ENCODE measurements at places on chromosomes 1 and 21.

- DNase-seq = no peak
These were observed 568.4 kb downstream of the PLA2G4A start for GRCh38 chr1:187396929-187397796.

GRCh38 chr1:23756676-23757075 is 13.4 kb downstream of the ELOA start:
- no peak for DNase-seq

GRCh38 chr1:67316918-67317317 is 9.2 kb downstream of the IL12RB2 start:
- DNase-seq = no peak

DNA sequence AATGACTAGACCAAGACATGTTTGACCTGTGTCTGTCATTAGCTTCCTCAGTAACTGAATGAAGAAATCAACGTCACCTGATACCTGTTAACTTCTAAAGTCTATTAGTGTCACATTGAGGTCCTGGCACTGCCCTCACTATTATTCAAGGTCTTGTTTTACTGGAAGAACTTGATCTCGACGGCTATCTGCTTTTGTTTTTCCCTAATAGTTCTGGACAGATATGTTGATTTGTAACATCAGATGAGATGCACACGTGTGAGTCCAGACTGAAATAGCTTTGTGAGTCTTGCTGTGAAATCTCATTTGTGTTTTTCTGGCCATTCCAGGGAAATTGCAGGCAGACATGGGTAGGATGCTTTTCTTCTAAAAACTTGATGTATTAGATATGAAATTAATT is 159.2 kb downstream of the RYR2 start:
- DNase-seq = no peak

GRCh38 chr1:195278644-195279043 is 1329.6 kb downstream of the KCNT2 start:
- no peak for DNase-seq

DNA sequence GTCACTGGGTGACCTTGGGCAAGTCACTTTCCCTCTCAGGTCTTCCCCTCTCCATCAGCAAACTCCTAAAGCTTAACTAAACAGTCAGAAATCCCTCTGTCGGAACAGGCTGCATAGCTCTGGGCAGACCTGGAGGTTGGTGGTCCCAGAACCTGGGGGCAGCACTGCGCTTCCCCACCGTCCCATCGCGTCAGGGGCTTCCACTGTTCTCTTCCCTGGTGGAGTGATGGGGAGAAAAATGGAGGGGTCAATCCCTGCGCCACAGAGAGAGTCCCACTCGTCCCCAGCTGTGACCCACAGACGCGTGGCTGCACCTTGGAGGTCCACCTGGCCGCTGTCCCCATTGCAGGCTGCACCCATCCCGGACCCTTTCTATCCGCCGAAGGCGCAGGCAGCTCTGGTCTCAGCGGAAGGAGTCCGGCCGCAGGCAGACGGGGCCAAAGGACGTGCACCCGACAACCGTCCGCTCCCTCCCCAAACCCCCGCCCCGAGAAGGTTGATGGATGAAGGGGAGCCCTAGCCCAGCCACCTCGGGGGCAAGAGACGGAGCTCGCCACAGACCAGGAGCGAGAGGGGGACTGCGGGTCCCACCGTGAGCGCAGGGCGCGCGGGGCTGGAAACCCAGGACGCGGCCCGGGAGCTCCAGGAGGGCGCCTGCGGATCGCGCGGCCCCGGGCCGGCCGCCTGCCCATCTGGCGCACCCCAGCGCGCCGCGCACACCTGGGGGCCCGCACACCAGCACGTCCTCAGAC is 588 bp upstream of the WNT3A start:
- DNase-seq = no peak

DNA sequence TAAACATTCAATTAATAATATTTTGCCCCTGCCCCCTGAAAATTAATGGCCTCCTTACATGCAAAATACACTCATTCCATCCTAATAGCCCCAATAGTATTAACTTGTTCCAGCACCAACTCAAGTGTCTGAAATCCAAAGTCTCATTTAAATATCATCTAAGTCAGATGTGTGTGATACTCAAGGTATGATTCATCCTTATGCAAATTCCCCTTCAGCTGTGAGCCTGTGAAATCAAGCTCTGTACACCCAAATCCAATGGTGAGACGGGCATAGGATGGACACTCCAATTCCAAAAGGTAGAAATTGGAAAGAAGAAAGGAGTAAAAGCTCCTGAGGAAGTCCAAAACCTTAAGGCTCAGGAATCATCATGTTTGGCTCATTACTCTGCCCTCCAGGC is 83.5 kb downstream of the HHAT start:
- no peak for DNase-seq

DNA sequence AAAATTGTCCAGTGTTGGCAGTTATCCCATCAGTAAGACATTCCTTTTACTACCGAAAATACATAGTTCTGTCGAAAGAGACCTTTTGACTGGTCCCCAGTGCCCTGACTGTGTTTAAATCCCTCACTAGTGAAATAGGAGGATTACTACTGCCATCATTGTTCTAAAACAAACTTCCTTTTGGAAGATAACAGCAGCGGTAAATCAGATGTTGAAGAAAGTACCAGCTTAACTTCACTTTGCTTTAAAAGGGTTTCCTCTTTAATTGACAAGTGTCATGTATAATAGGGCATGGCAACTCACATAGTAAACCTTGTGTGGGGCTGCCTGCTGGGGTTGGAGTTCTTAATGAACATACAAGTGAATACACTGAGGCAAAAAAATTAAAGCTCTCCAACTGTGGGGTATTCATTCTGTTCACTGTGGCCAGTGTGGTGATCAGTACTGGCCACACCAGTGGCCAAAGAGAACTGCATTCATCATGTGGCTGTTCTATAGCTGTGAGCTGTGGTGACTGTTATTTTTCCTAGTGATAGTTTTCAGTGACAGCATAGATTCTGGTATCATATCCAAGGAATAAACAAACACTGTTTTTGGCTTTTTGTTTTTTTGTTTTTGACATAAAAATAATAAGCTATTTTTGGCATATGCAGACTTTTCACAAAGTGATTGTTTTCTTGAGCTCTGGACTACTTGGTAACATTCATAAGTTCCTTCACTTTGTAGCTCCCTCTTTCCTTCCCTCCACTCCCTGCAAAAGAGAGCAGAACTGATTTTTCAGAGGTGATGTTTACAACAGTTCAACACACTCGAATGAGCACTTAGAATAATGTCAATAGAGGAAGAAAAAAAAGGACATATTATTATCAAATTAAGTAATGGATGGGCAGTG is 74.5 kb downstream of the NFIA start:
- no peak for DNase-seq

DNA sequence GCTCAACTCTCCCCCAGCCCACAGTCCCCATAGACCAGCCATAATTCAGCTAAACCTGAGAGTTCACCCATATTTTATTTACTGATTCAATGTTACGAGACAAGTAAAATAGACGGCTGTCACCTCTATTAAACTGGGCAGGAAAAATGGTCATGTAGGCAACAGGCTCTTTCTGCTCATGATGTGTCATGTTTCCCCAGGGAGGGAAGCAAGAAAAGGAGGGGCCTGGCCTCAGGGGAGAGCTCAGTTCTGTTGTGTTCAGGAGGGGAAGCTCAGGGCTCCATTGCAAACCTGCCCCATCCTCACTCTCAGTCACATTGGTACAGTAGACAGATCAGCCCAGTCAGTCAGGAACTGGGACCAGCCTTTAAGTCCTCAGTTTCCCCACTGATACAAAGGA is 12.8 kb downstream of the GRIK3 start:
- no peak for DNase-seq

DNA sequence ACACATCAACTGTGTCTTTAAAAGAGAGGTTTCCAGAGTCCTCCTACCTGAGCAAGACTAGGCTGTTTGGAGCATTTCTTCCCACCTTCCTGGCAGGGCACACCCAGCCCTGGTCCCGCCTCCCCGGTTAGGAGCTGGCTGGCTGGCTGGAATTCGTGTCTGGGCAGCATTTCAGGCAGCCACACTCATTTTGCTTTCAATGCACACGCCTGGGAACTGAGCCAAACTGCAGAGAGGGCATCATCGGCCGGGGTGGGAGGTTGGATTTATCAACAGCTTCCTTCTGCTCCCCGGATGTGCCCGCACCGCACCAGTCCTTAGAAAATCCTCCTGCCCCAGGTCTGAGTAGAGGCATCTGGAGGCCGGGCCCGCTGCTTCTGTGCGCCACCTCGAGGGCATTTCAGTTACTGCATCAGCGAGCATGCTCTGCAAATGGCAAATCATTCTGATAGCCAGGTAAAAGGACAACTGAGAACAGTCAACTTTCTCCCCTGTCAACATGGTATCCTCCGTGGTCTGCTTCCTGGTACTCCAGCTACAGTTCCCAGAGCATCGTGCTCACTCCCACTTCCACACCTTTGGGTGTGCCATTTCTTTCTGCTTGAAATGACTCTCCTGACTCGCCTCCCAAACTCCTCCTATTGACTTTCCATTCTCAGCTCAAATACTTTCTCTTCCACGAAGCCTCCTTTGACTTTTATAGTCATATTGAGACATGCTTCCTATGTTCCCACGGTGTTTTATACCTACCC is 20.6 kb downstream of the TCEA3 start:
- peak; percentile 59 for DNase-seq

DNA sequence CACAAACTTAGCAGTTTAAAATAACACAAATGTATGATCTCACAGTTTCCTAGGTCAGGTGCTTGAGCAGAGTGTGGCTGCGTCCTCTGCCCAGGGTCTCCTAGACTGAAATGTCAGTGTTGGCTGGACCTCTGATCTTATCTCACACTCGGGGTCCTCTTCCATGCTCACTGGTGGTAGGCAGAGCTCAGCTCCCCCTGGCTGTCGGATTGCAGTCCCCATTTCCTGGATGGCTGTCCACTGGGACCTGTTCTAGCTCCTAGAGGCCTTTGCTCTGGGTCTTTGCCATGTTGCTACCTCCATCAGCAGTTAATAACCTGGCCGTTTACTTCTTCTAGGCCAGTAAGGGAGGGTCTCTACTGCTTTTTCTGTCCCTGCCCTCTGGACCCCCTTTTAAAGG is 107.5 kb downstream of the PCNX2 start:
- no peak for DNase-seq

Measured in NK-92 treated with Interleukin-12 subunit alpha and Interleukin-12 subunit beta, amount 100 ng/mL, for 24 hours (cell line).